ENCODE measurements at places on chromosomes 4 and X. TPM values are rescaled to one million over a fixed set of nuclear protein-coding genes. Genes with fewer than 3 reads are reported as not detected.
A peak's percentile ranks its signal among the peaks of the same experiment; 100 is the strongest.

DNA sequence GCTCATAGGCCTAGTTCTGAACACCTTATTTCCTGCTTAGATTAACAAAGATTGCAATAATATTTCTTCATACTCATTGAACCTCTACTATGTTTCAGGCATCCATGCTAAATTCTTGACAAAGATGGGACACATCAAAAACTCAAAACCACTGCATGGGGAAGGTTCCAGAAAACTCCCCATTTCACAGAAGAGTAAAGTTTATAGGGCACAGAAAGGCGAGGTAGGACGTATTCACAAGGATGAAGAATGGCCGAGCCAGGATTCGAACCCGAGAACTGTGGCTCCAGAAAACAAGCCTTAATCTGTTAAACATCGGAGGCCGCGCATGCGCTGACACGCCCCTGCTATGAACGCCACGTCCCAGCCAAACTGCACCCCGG, 688 bp downstream of the UXT start:
- no peak for DNase-seq

DNA sequence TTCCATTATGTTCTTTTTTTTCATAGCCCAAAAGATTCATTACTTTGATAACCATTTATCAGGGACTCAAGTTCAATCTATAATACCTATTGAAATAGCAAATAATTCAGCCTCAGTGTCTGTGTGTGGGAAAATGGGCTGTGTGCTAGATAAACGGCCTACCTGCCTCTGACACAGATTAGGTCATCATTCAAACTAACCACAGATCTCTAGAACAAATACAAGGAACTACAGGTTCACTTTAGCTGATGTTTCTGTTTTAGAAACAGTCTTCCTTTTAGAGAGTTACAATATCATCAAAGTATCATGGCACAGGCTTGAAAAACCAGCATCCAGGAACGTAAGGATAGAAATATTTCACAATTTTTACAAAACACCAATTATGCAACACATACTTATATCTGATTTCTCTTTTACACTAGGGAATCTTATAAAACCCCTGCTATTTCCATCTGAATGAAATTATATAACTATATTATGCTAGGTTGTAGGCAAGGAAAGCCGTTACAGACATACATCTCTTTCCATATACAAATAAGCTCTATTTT, 56.6 kb upstream of the MAB21L2 start:
- peak; percentile 52 for DNase-seq

The YIPF7 gene
- not detected for total RNA-seq

DNA sequence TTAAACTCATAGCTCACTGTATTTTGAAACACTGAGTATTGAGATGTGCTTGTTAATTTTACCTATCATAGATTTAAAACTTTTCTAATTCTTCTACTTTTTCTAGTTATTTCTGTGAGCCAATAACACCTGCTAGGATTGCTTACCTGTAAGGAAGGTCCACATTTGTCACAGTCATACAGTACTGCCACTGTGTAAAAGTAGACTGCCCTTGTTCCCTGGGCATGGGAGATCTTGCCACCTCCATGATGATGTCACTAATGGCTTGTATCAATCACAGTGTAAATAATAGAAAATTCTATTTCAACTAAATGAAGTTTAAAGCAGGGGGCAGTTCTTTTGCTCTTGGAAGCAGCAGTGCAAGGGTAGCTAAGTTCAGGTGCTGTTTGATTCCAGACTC, 35.9 kb downstream of the GK start:
- DNase-seq, result no peak

DNA sequence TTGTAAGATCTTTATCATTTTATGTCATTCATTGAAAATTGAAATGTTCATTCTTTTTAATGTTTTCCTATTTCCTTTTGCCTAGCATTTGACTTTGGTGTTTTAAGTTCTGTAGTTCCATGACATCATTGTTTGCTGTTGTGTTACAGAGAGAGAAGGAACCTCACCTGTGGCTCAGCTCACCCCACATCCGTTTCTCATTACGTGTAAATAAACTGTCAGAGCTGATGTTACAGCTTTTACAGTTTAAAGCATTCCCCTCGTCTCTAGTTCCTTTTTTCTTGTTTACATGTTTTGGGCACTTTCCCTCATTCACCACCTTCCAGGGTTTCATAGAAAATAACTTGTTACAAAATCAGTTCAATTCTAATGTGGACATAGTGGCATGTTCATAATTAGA, 137.2 kb downstream of the FNIP2 start:
- DNase-seq, result no peak

DNA sequence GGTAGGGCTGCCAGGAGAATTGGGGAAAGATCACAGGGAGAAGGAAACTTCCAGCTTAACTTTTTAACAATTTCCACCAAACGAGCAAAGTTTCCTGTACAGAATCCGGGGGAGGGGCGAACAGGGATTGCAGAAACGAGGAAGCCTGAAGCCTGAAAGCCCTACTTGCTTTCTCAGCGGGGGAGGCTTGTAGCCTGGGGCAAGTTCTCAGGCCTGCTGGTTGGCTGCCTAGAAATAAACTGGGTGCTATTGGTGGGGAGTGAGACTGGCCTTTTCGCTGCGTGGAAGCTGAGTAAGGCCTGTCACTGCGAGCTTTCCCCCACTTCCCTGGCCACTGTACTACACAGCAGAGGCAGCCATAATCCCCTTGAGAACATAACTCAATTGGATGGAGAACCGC, 110.8 kb upstream of the ATP8A1 start:
- DNase-seq, result no peak

GRCh38 chr4:147351083-147351787, 129.7 kb upstream of the EDNRA start:
- DNase-seq, result no peak

- no peak for DNase-seq
These were observed 25.5 kb upstream of the HGFAC start for GRCh38 chr4:3416270-3416669.

The TMEM150C gene
- 0.98 TPM for total RNA-seq

DNA sequence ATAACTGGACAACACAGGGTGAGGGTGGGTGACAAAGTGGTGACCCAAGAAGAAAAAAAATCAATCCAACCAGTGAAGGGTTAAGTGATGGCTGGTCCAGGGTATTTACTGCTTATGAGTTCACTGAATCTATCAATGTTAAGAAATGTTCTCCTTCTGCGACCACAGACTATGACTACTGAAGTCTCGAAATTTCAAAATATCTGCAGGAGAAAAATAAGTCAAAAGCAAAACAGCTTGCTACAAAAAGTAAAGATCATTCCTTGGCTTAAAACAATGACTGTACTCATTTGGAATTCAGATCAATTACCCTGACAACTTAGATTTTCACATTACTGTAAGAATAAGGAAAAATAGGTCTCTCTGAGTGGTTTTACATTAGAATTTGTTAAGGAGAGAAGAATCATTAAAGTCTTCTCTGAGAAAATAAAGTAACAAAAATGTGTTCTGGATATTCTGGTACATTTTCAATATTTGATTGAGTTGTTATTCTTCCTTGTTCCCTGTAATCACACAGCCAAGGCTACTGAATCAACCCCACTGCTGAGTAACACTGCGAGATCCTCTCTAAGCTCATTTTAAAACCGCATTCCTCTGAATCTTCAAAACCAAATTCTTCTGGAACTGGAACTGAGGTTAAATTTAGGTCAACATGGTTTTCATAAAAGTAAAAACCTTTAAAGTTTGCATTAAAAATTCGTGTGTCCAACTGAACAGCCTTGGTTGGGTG, 22.7 kb downstream of the SMPX start:
- DNase-seq, result no peak

DNA sequence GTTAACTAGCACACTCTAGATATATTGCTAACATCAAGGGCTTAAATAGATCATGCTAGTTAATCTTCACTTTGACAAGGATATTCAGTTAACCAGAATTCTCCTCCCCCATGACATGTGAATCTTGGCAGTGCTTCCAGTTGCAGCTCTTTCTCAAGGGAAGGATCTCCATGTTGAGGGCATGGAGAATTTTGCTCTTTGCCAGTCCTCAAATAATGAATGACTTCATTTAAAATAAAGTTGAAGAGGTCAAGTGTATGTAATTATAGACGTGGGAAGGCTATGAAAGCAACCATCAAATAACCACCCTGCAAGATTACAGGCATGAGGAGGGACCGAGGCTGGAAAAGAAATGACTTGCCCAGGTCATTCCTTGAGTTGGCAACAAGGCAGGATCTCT, 87.3 kb upstream of the CPEB2 start:
- DNase-seq, result no peak

DNA sequence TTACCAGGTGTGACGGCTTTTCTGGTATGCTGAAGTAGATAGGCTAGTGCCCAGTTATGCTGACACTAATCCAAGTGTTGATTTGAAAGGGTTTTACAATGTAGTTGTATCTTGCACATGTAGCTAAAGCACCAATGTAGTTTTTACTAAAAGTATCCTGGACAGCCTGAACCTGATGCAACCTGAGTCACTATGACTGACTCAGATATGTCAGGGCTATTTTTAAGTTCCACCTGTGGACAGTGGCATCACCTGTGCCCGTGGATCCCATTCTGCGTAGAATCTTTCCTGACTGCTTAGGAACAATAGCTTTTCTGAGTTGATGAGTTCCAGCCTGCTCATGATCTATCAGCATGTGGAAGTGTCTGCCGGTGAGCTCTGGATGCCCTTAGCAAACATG, 58.1 kb downstream of the CCNG2 start:
- no peak for DNase-seq

DNA sequence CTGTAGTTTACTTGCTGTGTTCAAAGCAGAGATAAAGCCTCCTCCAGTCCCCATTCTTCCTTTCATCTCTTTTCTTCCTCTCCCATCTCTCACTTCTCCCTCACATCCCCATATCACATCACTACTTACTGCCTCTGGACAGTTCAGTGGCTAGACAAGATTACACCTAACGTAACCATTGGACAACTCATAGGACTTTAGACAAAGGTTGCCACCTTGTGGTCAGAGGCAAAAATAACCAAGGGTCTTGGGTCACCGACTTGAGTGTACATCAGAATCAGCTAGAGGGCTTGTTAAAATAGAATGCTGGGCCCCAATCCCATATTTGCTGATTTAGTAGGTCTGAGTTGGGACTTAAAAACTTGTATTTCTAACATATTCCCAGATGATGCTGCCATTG, 109.3 kb upstream of the DGKK start:
- DNase-seq, result peak; percentile 35

- peak; percentile 41 for DNase-seq
These were observed 180.2 kb downstream of the ARAP2 start for GRCh38 chr4:36064117-36064516.
